ENCODE measurements at places on chromosomes 12 and 14. TPM values are rescaled to one million over a fixed set of nuclear protein-coding genes. Genes with fewer than 3 reads are reported as not detected.
A peak's percentile ranks its signal among the peaks of the same experiment; 100 is the strongest.

STRAP gene
- polyA plus RNA-seq, result 150 TPM

TPI1 gene
- 939 TPM for polyA plus RNA-seq

GALNT9 gene
- 1.8 TPM for polyA plus RNA-seq

- no peak for DNase-seq
Observed at GRCh38 chr12:26728205-26729050, 104.6 kb downstream of the ITPR2 start.

DNA sequence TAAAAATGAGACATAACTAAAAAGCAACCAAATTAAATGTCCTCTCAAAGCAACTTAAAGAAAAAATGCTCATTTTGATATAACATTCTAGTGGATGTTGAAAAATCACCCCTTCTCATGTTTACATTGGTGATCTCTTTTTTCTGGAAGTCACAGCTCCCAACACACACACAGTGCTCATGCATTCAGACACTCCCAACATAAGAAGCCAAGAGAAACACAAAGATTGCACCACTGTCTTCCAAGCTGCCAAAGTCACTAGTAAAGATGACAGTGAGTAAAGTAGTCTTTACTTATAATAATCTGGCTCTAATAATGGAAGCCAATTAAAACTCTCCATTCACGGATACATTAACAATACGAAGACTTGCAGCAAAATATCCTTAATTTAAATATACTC, 218.4 kb downstream of the NTF3 start:
- DNase-seq, result no peak

DNA sequence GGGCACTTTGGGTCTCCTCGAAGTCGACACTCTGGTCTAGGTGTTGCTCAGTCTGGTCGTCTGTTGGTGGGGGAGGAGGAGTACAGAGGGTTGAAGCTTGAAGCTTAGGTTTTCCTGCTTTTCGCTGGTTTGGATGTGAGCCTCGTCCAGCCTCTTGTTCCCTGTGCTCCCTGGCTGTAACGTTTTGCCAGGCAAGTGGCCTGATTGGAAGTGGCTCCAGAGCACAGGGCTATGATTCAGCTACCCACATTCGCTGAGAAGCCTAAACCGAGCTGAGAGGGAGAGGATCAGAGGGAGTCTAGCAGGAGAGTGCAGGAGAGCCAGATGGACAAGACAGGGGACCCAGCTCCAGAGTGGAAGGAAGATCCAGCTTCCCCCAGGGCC, 6.1 kb downstream of the HOXC10 start:
- no peak for DNase-seq

DNA sequence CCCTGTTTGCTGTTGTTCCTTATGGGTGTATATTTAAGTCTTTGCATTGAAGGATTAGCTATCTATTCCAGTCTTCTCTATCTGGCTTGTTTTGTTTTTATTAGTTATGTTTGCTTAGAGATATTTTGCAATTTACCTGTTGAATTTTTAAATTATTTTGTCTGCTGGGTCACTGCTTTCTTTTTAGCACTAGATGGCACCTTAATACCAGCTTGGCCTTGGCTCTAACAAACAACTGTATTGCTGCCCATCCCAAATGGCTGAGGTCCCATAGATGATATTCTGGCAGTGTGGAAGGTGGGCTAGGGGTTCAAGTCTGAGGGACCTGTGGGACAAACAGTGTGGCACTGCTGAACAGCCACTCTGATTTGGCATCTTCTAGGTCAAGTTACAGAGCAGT, 144.0 kb upstream of the FBXO33 start:
- no peak for DNase-seq

DNA sequence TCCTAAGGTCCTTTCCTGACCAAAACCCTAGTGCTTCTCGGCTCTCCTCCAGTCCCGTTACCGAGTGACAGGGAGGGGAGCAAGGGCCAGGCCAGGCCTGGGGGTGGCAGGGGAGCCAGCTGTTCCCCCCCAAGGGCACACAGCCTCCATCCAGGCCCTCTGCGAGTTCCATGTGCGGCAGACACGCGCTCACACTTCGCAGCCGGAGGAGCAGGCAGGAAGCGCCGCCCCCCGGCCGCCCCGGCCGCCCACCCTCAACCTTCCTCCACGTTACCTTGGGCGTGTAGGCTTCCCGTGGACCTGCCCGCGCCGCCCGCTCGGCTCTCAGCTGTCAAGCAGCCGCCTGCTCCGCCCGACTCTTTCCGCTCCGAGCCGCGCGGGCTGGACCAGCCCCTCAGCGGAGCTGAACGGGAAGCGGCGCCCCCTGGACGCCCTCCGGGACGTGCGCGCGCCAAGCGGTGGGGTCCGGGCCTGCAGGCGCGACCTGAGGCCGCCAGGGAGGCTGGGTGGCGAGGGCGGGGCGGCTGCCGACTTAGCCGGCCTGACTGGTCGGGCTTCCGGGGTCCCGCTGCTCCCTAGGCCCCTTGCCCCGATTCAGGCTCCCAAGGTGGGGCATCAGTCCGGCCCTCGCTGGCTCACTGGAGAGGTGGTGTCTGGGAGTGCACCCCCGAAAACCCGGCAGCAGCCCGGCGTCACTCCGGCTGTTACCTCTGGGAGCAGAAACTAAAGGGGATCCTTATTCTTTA, at the start of gene CRACR2A:
CRACR2A (minus strand) TSS at position 369 of the 746 bp plus-strand sequence. CDS start 56,110 bp downstream, outside the sequence.
- peak; percentile 43 for DNase-seq

DNA sequence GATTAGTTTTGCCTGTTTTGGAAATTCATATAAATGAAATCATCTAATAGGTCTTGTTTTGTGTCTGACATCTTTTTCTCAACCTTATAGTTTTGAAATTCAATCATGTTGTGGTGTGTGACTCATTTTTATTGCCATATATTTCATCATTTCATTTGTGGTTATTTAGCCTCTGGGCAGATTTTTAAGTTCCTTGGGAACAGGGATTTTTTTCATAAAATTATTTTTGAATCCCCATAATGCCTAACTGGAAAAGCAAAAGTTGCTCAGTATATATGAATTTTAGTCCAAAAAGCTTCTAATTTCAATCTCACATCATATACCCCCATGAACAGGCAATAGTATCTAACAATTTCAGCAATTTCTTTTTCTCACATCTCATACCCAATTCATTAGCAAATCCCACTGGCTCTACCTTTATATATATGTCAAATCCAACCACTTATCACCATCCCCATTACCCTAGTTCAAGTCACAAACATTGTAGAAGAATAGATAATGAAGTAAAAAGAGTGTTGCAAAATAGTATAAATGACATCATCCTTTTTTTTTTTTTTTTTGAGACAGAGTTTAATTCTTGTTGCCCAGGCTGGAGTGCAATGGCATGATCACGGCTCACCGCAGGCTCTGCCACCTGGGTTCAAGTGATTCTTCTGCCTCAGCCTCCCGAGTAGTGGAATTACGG, 2.6 kb upstream of the OR6J1 start:
- DNase-seq, result no peak

ENDOU gene
- 0.75 TPM for polyA plus RNA-seq

SERPINA4 gene
- not detected for polyA plus RNA-seq

GRCh38 chr12:51218607-51219161, 822 bp upstream of the POU6F1 start:
- DNase-seq, result no peak

DNA sequence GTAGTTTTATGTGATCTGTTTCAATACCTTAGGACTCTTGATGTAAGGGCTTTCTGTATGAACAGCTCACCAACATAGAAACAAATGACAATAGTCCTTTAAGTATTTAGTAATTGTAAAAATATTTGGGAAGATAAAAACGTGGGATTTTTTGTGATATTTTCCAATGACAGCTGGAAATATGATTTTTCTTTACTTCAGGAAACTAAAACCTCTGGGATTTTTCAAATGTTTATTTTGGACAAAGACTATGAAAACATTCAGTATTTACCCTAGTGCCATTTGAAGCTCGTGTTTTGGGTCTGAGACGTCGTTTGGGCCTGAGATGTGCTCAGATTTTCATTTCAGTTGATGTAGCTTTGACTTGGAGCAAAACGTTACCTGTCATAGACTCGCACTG, 240.0 kb downstream of the BMP4 start:
- no peak for DNase-seq

Measured in muscle of arm (tissue), 14 donors.